Stimulated activated naive CD4-positive, alpha-beta T cell (primary cell): ENCODE measurements at places on chromosomes 12 and 14.
A peak's percentile ranks its signal among the peaks of the same experiment; 100 is the strongest.

DNA sequence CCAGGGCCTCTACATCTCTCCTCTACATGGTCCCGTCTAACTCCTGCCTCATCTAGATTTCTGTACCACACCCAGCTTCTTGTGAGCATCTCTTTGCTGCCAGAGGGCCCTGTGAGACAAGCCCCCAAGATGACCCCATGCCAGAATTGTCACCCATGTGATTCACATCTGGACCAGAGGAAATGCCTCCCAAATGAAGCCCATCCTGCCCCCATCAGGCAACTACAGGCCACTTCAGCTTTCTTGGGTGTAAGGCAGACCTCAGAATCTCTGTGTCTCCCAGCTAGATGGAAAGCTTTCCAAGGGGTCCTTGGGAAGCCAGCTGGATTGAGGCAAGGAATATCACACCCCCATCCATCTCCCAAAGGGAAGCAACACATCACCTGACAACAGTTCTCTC is 9.3 kb upstream of the OAS3 start:
- DNase-seq, result no peak

- no peak for DNase-seq
These were observed 164.6 kb downstream of the SLC15A5 start for GRCh38 chr12:16112612-16113560.

DNA sequence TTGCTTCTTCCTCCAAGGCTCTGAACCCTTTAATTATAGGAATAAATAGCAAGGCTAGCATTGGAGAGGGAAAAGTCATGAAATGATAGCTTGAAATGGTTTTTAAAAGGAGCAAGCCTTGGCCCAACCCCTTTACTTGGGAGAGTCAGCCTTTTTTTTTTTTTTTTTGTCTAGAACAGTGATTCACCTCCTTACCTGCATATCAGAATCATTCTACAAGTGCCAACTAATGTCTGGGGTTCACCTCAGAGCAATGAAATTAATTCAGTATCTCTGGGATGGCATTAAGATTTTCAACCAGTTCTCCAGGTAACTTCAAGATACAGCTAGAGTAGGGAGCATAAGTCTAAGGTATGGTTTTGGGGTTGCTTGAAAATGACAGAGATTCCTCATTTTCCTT is 41.3 kb upstream of the TMTC2 start:
- no peak for DNase-seq

GRCh38 chr12:63995512-63995911 is 151.0 kb downstream of the SRGAP1 start:
- no peak for DNase-seq

- DNase-seq, result no peak
These were observed 14.0 kb downstream of the RHOF start for GRCh38 chr12:121779422-121779895.

GRCh38 chr14:65033181-65033580 is 46.5 kb downstream of the FNTB start:
- no peak for DNase-seq

- no peak for DNase-seq
These were observed 25.8 kb upstream of the STRAP start for GRCh38 chr12:15856097-15856982.

DNA sequence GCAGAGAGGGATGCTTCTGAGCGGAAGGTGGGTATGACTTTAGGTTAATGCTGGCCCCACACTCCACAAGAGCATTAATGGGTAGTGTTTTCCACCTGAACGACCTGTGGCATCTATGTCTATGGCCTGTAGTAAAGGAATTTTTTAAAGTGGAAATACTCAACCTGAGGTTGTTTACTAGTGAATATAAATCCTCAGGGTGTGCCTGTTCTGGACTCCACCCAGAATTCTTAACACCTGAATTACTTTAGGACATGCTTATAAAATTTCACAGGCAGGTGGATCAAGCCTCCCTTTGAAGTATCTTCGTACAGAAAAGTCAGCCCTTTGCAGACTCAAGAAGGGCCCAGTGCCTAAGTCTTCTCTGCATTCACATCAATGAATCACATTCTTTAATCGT is 196.1 kb downstream of the ESR2 start:
- DNase-seq, result no peak

DNA sequence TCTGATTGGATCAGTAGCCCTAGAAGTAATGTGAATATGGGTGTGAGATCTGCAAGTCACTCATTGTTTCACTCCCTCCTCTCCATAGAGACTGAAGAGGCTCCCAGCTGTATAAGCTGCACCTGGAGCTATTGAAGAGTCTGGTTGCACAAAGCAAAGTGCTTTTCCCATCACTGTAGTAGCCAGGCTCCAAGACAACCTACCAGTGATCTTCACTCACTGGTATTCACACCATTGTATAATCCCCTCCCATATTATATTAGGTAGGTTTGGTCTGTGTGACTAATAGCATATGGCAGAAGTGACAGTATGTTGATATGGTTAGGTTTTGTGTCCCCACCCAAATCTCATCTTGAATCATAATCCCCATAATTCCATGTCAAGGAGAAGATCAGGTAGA is 64.4 kb downstream of the ZFC3H1 start:
- DNase-seq, result no peak

- DNase-seq, result no peak
These were observed 28.8 kb upstream of the CEP83 start for GRCh38 chr12:94488463-94488862.

DNA sequence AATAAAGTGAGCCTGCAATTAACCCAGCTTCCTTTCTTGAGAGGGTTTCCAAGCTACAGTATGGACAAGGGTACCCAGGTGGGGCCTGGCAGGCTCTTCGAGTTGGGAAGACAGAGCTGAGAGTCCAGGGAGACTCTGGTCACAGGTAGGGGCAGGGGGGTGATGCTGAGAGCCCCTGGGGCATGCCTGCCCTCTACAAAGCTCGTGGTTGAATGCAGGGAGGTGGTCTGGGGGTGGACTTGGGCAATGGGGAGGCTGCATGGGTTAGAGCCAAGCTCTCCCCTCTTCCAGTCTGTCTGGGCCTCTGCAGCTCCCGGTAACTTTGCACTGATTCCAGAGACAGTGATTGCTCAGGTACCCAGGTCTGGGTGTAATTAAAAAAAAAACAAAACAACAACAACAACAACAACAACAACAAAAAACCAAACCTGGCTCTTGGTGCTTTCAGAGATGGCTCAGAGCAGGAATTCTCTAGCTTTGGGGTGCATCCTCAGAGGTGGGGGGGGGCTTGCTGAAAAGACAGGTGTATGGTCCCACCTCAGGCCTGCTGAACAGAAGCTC is 30.8 kb upstream of the PPP2R5C start:
- DNase-seq, result no peak

- no peak for DNase-seq
These were observed 23.5 kb upstream of the PTPRB start for GRCh38 chr12:70660620-70661219.

- no peak for DNase-seq
These were observed 797.1 kb downstream of the NRXN3 start for GRCh38 chr14:78967111-78967809.

DNA sequence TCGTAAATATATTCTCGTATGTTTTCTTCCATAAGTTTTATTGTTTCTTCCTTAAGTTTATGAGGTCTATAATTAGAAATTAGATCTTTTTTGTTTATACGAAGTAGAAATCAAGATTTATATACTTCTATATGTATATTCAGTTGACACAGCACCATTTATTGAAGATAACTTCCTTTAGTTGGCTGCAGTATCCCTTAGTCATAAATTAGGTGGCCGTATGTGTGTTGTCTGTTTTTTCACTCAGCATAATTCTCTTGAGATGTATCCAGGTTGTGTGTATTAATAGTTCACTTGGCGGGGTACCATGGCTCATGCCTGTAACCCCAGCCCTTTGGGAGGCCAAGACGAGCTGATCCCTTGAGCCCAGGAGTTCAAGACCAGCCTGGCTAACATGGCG is 40.5 kb downstream of the CFAP54 start:
- no peak for DNase-seq

- no peak for DNase-seq
These were observed 1124.7 kb downstream of the FLRT2 start for GRCh38 chr14:86654558-86655184.

DNA sequence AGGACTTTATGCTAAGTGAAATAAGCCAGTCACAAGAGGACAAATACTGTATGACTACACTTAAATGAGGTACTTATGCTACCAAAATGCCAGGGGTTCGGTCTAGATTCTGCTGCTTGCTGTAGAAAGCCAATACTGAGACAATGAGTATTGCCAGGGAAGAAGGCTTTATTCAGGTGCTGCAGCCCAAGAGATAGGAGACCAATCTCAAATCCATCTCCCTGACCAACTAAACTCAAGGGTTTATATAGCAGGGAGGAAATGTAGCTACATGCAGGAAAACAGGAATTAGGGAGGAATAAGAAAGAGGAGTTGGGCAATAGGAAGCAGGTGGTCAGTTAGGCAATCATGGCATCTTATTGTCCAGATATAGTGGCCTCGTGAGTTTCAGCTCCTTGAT is 12.2 kb upstream of the FICD start:
- no peak for DNase-seq

GRCh38 chr12:100460702-100461101 is 13.0 kb upstream of the NR1H4 start:
- DNase-seq, result no peak

- no peak for DNase-seq
These were observed 2.1 kb upstream of the PLEK2 start for GRCh38 chr14:67413806-67414769.

- no peak for DNase-seq
These were observed 94.2 kb downstream of the EP400 start for GRCh38 chr12:132043770-132044467.

DNA sequence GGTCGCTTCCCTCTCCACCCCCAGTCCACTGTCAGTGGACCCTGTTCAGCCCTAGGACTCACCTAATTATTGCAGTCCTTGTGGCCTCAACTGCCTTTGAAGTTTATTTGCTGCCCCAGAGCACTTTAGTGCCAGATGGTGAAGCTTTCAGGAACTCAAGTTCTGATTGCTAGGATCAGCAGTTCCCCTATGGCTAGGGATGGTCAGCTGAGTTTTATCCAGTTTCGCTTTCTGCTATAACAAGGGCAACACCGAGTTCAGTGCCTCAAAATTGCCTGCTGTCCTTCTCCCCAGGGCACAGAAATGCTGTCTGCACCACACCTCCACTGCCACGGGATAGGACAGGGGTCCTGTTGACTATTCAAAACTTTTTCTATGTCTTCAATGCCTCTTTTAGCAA is 295.0 kb downstream of the GPHN start:
- no peak for DNase-seq

DNA sequence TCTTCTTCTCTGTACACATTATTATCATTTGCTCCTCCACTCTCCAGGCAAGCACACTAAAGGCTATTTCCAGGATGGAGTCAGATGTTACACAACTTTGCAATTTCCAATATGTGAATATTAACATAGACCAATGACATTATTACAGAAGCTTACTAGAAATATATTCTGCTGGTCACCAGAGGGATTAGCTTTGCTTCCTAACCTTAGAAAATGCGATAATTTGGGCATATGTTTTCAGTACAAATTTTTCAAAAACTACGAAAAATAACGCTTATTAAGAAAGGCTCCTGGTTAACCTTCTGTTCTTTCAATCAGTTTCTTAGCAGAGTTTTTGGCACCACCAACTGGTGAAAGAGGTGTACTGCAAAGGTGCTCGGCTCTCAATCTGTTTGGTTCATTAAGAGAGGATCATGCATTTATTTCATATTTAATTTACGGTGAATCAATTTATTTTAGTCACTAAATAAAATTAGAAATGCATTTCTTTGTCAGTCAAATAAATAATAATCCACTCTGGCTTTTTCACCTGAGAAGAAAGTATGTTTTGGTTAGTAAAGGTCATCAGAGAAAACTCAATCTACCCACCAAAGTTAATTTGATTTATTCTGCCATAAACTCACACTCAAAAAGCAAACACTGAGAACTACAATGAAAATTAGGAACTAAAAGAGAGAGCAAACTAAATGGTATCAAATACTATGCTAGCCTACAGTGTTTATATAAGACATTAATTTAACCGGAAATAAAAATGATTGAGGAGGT is 39.2 kb downstream of the EFCAB11 start:
- peak; percentile 60 for DNase-seq

- no peak for DNase-seq
These were observed 42.3 kb downstream of the FBXO34 start for GRCh38 chr14:55313480-55313879.

- no peak for DNase-seq
These were observed 91.8 kb downstream of the ST8SIA1 start for GRCh38 chr12:22242726-22243125.

DNA sequence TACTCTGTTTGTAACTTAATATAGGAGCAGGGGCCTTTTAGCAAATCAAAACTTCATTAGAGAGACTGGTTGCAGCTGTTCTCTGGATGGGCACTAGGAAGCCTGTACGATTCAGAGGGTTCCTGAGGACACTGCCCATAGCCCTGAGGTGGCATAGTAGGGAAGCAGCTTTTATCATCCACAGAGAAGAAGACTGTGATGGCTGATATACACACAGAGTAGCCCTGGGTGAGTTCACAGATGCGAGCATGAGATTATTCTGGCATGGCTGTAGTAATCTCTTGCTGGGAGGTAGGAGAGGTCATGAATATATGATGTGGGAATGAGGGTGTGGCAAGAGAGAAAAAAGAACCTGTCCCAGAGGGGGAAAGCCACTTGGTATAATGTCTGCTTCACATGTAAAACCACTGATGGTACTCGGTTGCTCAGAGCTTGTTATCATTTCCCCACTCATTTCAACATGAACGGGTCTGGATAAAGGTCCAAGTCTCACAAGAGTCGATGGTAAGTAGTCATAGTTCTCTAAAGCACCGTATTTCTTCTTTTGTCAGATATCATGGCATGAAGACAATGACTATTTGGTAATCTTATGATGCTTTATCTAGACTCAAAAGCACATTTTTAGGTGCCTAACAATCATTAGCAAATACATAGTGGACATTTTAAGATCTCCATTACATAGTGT is 52.0 kb downstream of the PEBP1 start:
- no peak for DNase-seq

DNA sequence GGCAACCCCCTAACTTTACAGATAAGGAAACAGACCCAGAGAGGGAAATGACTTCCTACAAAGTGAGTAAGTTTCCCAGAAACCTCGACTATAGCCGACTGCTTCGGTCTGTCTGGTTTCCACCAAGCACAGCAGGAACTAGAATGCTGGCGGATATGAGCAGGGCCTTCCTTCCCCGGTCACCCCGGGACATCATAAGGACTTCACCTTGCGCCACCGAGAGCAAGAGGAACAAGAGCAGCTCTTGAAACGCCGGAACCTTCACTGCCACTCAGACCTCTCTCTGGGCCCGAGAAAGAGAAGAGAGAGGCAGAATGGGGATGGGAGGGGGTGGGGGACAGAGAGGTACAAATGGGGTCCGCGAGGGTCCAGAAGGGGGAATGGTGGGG is 29.4 kb upstream of the GPR68 start:
- DNase-seq, result no peak

DNA sequence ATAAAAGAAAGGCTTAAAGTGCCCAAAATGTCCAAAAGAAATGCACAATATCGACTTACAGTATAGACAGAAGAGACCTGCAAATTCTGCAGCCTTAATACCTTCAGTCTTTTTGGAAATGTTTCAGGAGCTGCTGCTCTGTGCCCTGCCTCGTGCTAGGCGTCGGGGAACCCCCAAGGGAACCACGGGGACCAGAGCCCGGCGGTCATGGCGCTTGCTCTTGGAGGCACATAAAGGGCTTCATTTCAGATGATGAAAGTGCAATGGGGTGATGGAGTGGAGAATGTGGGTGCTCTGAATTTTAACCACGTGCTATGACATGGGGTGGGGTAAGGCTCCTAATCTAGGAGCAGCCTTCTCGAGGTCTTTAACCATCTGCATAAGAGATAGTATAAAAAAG is 14.8 kb upstream of the AACS start:
- DNase-seq, result no peak

GRCh38 chr14:54719406-54719805 is 152.5 kb downstream of the SAMD4A start:
- no peak for DNase-seq
